ENCODE measurements at places on chromosomes 16 and 17. TPM values are rescaled to one million over a fixed set of nuclear protein-coding genes. Genes with fewer than 3 reads are reported as not detected.

- no peaks in the 10 kb centered on the region for H3K27me3 ChIP-seq
- no peaks in the 10 kb centered on the region for H3K36me3 ChIP-seq
- no peak overlapping the region for H3K4me3 ChIP-seq
- DNase-seq = no peak
These were observed 129.5 kb downstream of the PRKCA start for GRCh38 chr17:66431910-66432309.

- H3K27me3 ChIP-seq = no peaks in the 10 kb centered on the region
- DNase-seq = peak; percentile 71
- H3K36me3 ChIP-seq = no peaks in the 10 kb centered on the region
- peaks cover 43% of the 10 kb centered on the region for H3K4me1 ChIP-seq
- peak overlapping the region; percentile 70 for H3K27ac ChIP-seq
These were observed 86.8 kb downstream of the ZDHHC7 start for GRCh38 chr16:84924331-84925091.

DNA sequence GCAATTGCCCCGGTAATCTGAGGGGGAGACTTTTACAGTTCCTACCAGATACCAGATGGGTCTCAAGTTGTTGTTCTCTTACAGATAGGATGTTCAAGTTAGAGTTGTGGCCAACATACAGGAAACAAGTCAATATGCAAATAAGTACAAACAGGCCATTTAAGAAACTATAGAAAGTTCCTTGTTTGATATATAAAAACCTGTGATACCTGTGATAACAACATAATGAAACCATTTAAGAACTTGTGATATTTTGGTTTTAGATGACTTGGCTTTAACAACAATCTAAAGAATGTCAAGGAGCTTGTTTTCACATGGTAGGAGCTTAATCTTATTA, 16.8 kb downstream of the CDR2 start:
- no peak for DNase-seq
- H3K36me3 ChIP-seq = no peaks in the 10 kb centered on the region
- no peaks in the 10 kb centered on the region for H3K27me3 ChIP-seq
- H3K4me1 ChIP-seq = no peaks in the 10 kb centered on the region
- no peak overlapping the region for H3K27ac ChIP-seq

The HOXB9 gene
- not detected for polyA plus RNA-seq

GRCh38 chr16:24046442-24046841, 209.7 kb upstream of the CACNG3 start:
- H3K4me3 ChIP-seq = no peak overlapping the region
- no peak for DNase-seq
- peaks cover 4% of the 10 kb centered on the region for H3K27me3 ChIP-seq
- no peaks in the 10 kb centered on the region for H3K36me3 ChIP-seq

- DNase-seq = peak; percentile 76
- no peaks in the 10 kb centered on the region for H3K36me3 ChIP-seq
- H3K27me3 ChIP-seq = no peaks in the 10 kb centered on the region
- H3K27ac ChIP-seq = peak overlapping the region; percentile 96
These were observed 543 bp downstream of the ARHGAP23 start for GRCh38 chr17:38428643-38429371.

DNA sequence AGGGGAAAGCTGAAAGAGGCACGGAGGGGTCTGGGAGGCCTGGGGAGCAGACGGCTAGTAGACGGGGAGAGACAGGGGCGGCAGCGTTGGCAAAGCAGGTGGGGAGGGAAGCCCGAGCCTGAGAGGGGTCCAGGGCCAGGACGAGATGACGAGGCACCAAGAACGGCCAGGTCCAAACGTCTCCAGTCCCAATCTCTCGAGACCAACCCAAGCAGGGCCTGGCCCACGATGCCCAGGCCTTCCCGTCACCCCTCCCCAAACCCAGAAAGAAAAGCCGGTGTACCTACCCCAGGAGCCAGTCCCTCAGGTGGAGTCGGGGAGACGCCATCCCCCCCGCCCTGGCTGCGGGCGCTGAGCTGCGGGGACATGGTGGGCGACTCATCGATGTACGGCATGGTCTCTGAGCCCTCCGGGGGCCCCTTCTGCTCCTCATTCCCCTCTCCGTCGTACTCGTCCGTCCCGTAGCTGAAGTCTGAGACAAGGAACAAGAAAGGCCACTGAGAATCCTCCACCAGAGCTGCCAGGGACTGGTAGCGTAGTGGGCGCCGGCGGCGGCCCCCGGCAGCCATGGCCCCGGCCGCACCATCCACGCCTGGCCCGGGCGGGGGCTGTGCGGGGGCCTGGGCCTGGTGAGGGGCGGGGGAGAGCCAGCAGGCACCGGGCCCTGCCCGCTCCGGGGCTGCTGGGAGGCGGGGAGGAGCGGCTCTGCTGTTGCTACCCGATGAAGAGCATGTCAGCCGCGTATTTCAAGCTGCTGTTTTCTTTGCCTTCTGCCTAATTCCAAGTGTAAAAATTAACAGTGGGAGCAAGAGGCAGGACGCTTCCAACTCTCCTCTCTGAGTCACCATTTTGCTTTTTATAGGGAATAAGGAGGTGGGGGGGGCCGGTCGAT, 54.6 kb downstream of the ABR start:
- H3K4me1 ChIP-seq = peaks cover 7% of the 10 kb centered on the region
- no peak overlapping the region for H3K27ac ChIP-seq
- peaks cover 4% of the 10 kb centered on the region for H3K36me3 ChIP-seq
- H3K27me3 ChIP-seq = no peaks in the 10 kb centered on the region
- no peak for DNase-seq

GRCh38 chr17:37293770-37294169, 82.0 kb upstream of the C17orf78 start:
- no peaks in the 10 kb centered on the region for H3K27me3 ChIP-seq
- no peaks in the 10 kb centered on the region for H3K36me3 ChIP-seq
- DNase-seq = no peak
- H3K27ac ChIP-seq = no peak overlapping the region

DNA sequence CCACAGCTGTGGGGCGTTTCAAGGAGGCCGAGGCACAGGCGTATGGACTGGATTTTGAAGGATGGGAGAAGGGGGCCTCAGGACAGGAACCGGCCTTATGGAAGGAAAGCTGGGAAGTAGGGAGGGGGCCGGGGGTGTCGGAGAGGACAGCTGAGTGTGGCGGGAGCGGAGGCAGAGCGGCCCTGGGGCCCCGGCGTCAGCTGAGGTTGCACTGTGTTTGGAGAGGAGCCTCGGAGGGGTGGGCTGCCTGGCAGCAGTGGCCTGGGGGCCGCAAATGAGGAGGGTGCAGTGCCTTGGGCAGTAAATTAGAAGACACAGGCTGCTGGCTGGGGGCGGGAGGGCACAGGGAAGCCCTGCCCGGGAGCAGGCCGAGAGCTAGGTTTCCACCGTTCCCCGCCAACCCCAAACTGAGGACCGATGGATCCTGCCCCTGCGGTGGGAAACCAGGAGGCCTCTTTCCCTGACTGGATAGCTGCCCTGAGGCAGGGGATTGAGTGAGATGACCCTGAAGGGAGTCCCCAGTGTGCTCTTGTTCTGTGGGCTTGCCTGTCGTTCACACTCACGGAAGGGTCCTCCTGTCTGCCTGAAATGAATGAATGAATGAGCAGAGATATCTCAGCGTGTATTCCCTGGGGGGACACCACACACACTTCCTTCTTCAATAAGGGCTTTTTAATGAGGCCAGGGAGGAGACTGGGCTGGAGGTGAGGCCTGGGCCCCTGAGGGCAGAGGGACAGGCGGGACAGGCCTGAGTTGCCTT, 18.4 kb downstream of the FOXJ1 start:
- H3K36me3 ChIP-seq = no peaks in the 10 kb centered on the region
- H3K4me1 ChIP-seq = no peaks in the 10 kb centered on the region
- no peak overlapping the region for H3K27ac ChIP-seq
- H3K27me3 ChIP-seq = no peaks in the 10 kb centered on the region
- no peak overlapping the region for H3K4me3 ChIP-seq
- DNase-seq = no peak

DNA sequence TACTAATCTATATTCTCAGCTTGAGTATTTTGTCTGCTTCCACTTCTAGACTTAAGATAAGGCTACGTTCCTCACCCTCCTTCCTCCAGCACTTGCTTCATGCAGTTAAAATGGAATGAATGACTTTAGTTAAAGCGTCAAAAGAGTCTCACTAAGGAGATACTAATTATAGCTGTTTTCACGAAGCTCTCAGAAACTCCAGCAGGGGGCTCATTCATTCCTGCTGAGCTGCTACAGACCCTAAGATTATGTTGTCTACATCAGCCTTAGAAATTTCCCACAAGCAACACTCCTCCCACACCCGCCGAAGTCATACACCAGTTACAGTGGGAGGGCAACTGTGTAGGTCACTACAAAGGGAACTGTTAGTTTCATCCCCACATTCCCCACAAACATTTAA, 57.0 kb upstream of the KIFC3 start:
- H3K4me3 ChIP-seq = no peak overlapping the region
- H3K36me3 ChIP-seq = no peaks in the 10 kb centered on the region
- peaks cover 33% of the 10 kb centered on the region for H3K4me1 ChIP-seq
- DNase-seq = no peak
- H3K27me3 ChIP-seq = no peaks in the 10 kb centered on the region
- H3K27ac ChIP-seq = no peak overlapping the region

DNA sequence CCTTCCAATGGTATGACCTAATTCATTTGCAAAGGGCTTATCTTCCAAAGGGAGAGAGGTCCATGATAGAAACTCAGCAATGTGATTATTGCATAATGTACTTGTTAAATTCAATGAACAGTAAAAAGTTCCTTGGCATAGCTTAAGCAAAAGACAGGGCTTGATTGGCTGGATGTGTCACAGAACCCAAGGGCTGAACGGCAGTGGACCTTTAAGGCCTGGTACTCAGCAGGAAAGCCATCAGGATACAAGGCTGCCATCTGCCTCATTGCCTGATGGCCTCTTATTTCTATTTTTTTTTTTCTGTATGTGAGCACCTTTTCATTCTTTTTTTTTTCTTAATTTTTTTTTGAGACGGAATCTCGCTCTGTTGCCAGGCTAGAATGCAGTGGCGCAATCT, 208.9 kb upstream of the WSCD1 start:
- no peak for DNase-seq
- no peaks in the 10 kb centered on the region for H3K27me3 ChIP-seq
- H3K4me3 ChIP-seq = no peak overlapping the region

The KRT28 gene
- polyA plus RNA-seq = not detected

The GLG1 gene
- 25.7 TPM for polyA plus RNA-seq

GRCh38 chr17:57940653-57941329, 14.4 kb downstream of the CUEDC1 start:
- H3K27me3 ChIP-seq = no peaks in the 10 kb centered on the region
- H3K4me1 ChIP-seq = peaks cover 92% of the 10 kb centered on the region
- no peak for DNase-seq

DNA sequence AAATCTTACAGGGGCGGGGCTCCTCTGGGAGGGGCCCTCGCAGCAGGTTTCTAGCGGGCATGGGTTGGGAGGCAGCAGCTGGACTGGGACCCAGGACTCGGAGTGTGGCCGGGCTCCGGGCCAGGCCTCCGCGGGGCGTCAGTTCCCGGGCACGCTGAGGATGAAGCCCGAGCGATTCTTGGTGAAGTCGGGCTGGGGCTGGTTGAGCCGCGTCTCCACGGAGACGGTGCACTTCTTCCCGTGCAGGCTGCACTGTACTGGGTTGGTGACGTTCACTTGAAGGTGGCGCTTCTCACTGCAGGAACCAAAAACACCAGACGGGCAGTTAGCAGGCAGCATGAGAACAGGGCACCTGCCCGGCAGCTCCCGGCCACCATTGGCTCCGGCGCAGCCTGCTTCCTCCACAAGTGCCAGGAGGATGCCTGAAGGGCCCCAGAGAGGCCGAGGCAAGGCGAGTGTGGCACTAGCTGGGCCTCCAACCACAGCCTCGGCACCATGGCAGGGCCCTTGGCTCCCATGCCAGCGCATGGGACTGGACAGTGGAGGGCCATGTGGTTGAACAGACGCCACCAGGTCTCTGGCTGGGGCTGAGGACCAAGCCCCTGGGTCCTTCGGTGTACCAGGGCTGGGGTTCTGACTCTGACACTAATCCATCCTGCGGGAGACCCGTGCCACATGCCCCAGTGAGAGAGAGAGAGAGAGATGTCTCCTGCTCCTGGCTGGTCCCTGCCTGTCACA, 8.0 kb downstream of the CDK5R1 start:
- H3K36me3 ChIP-seq = no peaks in the 10 kb centered on the region
- no peak overlapping the region for H3K27ac ChIP-seq
- H3K27me3 ChIP-seq = no peaks in the 10 kb centered on the region
- DNase-seq = no peak

The IRX5 gene
- 13.7 TPM for polyA plus RNA-seq

DNA sequence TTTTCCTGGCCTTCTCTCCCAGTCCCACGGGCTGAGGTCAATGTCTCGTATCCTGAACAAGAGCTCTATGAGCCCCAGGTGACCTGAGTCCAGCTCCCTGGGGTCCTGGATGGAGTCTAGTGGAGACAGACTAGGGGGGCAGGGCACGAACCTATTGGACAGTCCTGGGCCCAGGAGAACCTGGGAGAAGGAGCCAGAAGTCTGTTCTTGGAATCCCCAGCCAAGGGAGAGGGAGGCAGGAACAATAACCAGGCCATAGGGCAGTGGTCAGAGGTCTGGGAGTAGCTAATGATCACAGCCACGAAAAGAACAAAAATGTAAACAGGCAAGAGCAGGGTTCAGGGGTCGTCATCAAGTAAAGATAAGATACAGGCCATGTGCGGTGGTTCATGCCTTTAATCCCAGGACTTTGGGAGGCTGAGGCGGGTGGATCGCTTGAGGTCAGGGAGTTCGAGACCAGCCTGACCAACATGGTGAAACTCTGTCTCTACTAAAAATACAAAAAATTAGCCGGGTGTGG, 60.8 kb downstream of the COPRS start:
- no peak overlapping the region for H3K27ac ChIP-seq
- H3K4me3 ChIP-seq = no peak overlapping the region
- no peaks in the 10 kb centered on the region for H3K36me3 ChIP-seq
- no peaks in the 10 kb centered on the region for H3K27me3 ChIP-seq

GRCh38 chr17:49496867-49497147, 1.7 kb downstream of the NGFR start:
- no peak for DNase-seq
- peaks cover 97% of the 10 kb centered on the region for H3K27me3 ChIP-seq
- no peaks in the 10 kb centered on the region for H3K36me3 ChIP-seq
- peaks cover 20% of the 10 kb centered on the region for H3K4me1 ChIP-seq
- H3K27ac ChIP-seq = peak overlapping the region; percentile 69

The MAPT gene
- 10.5 TPM for polyA plus RNA-seq

- H3K4me1 ChIP-seq = no peaks in the 10 kb centered on the region
- DNase-seq = no peak
- H3K27me3 ChIP-seq = no peaks in the 10 kb centered on the region
- H3K36me3 ChIP-seq = peaks cover 95% of the 10 kb centered on the region
These were observed 39.4 kb upstream of the MRC2 start for GRCh38 chr17:62588109-62588508.

- no peak overlapping the region for H3K4me3 ChIP-seq
- H3K27me3 ChIP-seq = no peaks in the 10 kb centered on the region
- no peaks in the 10 kb centered on the region for H3K36me3 ChIP-seq
- no peak for DNase-seq
- H3K4me1 ChIP-seq = peaks cover 4% of the 10 kb centered on the region
These were observed 5.9 kb downstream of the DEF8 start for GRCh38 chr16:89954462-89954861.

All from heart right ventricle (tissue), 16 donors.